ENCODE measurements at places on chromosomes 7 and 10. TPM values are rescaled to one million over a fixed set of nuclear protein-coding genes. Genes with fewer than 3 reads are reported as not detected.

The TUBB8 gene
- total RNA-seq, result not detected

The STAG3 gene
- total RNA-seq, result 0.50 TPM

The AGAP9 gene
- total RNA-seq, result 2.6 TPM

The PRPF18 gene
- total RNA-seq, result 24.2 TPM

The CYP2C9 gene
- total RNA-seq, result not detected

The AOAH gene
- total RNA-seq, result 16.1 TPM

The HPS1 gene
- total RNA-seq, result 73.7 TPM

The EXOSC1 gene
- total RNA-seq, result 28.1 TPM

The FGL2 gene
- 217 TPM for total RNA-seq

DNA sequence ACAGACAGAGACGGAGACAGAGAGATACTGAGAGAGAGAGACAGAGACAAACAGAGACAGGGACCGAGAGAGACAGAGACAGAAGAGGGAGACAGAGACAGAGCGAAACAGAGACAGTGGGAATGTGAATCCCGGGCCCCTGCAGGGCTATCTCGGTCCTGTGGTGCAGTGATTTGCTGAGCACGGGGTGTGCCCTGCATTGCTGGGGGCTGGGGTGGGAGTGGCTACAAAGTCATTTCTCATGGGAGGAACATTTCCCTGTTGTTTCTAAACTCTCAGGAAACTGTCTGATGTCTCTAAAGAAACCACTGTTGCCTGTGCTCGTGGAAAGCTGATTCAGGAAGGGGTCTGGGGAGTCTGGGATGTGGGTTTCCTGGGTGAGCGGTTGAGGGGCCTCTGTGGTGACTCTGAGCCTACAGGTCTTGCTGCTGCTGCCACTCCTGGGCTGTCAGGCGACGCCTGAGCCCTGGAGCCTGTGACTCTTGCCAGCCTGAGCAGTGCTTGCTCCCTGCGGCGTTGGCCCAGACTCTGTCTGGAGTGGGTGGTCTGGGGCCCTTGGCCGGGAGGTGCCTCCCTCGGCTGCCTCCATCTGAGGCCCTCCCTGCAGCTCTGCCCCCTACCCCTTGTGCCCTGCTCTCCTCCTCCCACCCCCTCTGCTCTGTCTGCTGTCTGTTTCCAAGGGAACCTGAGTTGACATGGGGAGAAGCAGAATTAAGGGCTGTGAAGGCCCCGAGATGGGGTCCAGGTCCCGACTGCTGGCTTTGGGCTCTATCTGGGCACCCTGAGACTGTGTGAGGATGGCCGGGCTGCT is 292.0 kb downstream of the WDR37 start:
- DNase-seq, result no peak

GRCh38 chr10:96541921-96542320 is 28.2 kb upstream of the TLL2 start:
- DNase-seq, result no peak

- no peak for DNase-seq
Observed at GRCh38 chr10:62732841-62733653, 71.5 kb upstream of the ADO start.

DNA sequence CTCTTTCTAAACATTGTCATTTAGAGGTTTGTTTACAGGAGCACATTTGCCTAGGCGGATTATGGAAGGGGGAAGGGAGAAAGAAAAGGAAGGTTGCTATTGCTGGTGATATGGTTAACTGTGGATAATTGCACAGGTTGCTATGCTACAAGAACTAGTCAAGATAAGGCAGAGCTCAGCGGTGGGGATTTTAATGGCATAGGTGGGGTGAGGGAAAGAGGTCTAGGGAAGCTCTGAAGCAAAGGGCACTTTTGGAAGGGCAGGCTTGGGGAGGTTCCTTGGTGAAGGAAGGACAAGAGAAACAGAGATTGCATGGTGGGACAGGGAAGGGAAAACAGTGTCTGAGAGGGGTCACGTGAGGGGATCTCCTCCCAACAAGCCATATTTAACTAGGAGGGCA is 19.5 kb downstream of the HYAL4 start:
- DNase-seq, result no peak

DNA sequence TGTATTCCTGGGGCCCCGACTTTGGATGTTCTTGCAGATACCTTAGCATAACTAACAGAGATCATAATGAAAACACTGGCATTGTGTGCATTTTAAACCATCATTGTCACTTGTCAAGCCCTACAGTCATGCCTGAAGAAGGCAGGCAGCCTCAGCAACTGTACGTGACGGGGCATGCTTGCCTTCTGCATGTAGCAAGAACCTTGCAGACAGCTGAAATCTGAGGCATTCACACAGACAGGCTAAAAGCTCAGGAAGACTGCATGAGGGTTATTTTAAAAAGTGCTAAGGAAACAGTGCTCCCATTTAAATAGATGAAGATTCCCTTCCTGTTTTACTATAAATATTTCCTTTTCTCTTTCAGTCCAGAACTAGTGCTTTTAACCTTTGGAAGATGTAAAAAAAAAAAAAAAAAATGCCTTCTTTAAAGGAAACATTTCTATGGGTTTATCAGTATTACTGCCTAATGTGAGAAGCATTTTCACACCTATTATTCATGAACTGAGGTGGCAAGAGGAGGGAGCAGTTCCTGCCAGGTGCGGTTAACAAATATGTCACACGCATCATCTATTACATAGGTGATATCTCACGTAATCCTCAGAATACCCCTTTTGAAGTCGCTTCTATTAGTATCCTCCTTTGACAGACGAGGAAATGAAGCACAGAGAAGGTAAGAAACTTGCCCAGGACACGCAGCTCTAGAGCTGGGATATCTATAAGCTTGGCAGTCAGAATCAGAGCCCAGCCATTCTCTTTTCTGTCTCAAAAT is 88.1 kb downstream of the PRKCQ start:
- DNase-seq, result peak; percentile 83

GRCh38 chr10:91073286-91073979 is 147.0 kb upstream of the PCGF5 start:
- DNase-seq, result peak; percentile 90

DNA sequence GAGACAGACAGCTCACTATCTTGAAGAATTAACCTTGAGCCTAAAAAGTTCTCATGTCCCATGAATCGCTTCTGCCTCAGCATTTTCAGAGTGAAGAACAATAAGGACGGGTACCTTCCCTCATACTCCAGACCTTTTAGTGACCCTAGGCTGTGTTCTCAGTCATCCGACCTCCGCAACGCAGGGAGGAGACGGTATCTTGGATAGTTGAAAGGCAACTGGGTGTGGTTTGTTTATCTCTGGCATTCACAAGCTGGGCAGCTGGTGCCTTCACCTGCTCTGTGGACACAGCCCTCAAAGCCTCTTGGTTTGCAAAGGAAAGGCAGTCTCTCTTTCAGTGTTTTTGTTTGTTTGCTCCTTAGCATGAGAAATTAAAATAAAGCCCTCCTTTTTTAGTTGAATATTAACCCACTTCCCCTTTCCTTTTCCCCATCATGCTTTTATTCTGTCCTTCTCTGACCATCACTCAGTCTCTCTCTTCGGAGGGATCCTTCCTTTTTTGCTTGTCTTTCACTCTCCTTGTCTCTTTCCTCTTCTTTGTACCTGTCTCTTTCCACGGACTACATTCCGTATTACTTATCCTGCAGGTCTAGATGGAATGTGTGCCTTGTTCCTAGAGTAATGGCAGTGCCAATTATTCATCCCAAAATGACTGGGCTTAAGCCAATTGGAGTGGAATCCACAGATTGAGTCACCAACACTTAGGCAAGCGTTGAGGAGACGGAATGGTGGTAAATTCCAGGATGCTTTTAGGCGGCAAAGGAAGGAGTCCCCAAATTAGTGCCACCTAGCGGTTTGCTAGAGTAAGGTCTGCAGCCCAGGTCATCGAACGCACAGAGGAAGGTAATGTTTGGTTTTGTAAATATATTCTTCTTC is 45.8 kb downstream of the PRR15 start:
- DNase-seq, result peak; percentile 53

DNA sequence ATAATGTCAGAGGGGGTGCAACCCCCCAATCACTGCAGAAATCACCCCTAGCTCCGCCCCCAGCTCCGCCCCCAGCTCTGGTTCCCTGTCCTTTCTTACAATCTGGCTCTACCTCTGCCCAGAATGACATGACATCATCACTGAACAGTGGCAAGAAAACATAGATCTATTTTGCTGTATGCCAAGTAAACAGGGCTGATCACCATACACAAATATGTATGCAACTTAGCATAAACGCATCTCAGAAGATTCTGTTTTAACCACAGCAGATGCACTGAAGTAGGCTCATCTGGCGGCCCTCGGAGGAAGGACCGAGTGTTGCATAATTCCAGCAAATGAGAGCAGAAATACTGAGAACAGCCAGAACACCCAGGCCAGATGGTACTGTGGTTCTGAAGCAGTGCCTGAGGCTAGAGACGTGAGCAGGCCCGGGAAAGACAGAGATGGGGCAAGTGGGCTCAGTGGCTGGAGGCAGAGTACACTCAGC is 293.3 kb upstream of the KLF14 start:
- DNase-seq, result no peak

DNA sequence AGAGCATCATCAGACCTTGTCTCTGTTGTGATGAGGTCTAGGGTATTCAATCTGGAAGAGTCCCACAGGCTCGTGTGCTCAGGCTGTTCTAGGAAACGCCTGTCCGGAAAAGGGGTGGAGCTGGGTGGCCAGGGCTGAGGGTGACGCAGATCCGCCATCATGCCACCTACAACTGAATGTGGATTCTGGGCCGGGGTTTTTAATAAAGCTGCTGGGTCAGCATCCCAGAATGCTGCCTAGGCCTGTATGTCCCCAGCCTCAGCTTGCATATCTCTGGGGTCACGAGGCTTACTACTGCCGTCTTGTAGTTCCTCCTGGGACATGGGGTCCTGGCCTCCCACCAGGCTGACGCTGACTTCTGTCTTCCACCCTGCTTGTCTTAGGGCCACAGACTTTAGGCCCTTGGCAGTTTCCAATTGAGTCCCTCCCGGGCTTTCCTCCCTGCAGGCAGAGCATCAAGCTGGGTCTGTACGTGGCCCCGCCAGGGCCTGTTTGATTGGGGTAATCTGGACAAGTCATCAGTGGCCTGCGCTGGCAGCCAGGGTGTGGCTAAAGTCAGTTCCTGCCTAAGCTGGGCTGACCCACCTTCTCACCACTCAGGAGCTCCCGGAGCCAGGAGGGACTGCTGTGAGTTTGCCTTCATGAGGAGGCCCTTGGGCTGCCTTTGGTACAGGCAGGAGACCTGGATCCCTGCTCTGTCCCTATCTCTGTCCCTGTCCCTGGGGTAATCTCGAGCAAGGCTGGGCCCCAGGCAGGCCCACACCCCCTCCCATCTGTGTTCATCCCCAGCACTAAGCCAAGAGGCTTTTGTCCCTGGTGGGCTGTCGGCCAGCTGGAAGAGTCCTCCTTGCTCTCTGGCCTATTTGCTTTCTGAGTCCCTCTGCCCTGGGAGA is 79.9 kb downstream of the ZMIZ1 start:
- DNase-seq, result no peak

DNA sequence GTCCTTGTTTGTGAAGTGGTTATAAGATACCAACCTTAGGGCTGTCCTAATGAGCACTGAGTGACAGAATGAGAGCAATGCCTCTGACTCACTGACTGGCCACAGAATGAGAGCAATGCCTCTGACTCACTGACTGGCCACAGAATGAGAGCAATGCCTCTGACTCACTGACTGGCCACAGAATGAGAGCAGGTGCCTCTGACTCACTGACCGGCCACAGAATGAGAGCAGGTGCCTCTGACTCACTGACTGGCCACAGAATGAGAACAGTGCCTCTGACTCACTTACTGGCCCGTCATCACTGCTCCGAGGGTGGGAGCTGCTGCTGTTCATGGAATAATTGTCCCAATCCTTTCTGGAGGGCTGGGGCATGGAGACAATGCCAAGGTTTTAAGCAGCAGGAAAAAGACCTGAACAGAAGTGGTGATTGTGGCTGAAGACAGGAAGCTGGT is 265.2 kb upstream of the PPP2R2D start:
- peak; percentile 29 for DNase-seq

DNA sequence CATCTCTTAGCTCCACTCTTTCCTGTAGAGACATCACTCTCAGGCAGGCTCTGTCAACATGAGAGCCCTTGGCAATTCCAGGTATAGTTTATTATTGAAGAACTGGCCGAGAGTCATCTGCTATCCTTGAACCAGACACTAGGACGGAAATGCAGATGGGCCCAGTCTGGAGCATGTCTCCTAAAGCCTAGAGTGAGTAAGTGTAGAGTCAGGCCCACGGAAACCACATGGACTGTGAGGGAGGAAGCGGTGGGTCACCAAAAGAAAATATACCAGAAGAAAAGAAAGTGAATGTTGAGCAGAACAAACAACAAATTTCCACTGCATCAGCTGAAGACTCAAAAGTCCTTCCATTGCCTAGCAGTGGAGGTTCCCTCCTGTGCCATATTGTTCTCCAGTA is 15.7 kb upstream of the RELN start:
- DNase-seq, result no peak

DNA sequence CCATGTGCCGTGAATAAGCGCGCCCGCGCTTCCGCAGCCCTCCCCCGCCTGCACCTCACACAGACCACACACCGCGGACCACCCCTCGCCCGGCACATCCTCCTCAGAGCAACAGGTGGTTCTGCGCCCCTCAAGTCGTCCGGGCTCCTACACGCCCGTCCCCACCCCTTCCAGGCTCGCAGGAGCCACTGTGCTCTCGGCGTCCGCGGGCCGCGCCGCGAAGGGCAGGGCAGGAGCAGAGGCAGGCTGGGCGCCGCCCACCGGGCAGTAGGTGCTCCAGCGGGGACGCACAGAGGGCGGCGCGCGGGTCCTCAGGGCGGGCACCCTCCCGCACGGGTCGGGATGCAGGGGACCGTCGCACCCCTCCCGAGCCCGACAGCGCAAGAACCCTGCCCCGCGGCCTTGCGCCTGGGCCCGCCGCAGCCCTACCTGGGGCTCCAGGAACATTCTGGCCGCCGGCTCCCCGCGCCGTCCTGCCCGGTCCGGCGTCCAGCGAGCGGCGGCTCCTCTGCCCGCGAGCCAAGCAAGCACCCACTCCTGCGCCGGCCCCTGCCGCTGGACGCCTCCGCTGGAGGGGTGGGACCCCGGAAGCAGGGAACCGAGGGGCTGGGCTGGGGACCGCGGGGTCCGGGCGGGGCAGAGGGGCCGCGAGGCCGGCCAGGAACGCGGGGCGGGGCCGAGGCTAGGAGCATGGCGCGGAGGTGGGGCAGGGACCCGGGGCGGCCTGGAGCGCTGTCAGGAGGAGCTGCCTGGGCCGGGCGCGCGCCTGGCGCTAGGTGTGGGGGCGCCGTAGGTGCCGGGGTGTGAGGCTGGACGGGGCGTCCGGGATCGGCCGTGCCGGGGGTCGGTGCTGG is 37.4 kb downstream of the RASGEF1A start:
- no peak for DNase-seq

GRCh38 chr10:64630534-64630933 is 1109.3 kb downstream of the REEP3 start:
- DNase-seq, result no peak

GRCh38 chr10:88505265-88505664 is 77.9 kb downstream of the RNLS start:
- DNase-seq, result no peak

DNA sequence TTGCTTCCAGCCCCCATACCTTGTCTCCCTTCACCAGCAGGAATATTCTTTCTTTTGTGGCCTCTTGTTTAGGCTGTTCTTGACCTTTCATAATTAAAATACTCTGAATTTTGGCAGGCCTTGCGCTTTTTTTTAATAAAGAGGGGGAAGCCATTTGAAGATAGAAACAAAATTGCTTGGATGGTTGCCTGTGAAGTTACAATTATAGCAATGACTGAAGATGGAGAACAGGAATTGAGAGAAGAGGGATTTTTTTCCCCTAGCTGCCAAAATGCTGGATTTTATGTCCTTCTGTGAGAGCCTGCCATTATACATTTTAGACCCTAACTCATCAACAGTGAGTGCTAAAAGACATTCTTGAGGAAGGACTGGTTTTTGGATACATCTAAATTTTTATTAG is 24.8 kb downstream of the FGFBP3 start:
- DNase-seq, result no peak
